ENCODE measurements at places on chromosomes 5 and 9. TPM values are rescaled to one million over a fixed set of nuclear protein-coding genes. Genes with fewer than 3 reads are reported as not detected.

HEMGN gene
- total RNA-seq, result not detected

CDH6 gene
- total RNA-seq, result 0.35 TPM

- H3K27me3 ChIP-seq, result no peaks in the 10 kb centered on the region
- H3K27ac ChIP-seq, result peak overlapping the region; percentile 3
- peak; percentile 12 for DNase-seq
- peaks cover 29% of the 10 kb centered on the region for H3K4me1 ChIP-seq
- H3K36me3 ChIP-seq, result no peaks in the 10 kb centered on the region
These were observed 369.8 kb downstream of the CSNK1G3 start for GRCh38 chr5:123881759-123882244.

GRCh38 chr5:137248527-137248926, 250.6 kb downstream of the SPOCK1 start:
- no peak overlapping the region for H3K27ac ChIP-seq
- no peak overlapping the region for H3K4me3 ChIP-seq
- DNase-seq, result peak; percentile 27
- no peaks in the 10 kb centered on the region for H3K27me3 ChIP-seq

DNA sequence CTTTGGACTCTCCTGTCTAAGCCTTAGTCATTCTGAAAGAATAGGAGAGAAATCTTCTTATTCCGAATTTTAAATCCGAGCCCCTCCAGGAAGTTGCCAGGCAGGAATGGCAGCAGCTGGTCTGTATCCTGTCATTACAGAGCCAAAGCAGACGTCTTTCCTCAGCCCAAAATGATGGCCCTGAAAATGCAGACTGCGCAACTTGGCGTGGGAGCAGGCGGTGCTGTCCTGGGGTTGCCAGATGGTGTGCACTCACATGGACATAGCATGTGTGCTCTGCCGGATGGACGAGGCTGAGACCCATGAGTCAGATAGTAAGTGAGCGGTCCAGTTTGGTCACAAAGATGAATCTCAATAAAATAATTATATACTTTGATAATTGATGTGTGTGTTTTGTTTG, 410.4 kb downstream of the KCTD16 start:
- H3K4me1 ChIP-seq, result peaks cover 21% of the 10 kb centered on the region
- H3K27me3 ChIP-seq, result no peaks in the 10 kb centered on the region
- H3K4me3 ChIP-seq, result no peak overlapping the region

GRCh38 chr9:14250794-14251153, 63.2 kb downstream of the NFIB start:
- H3K4me3 ChIP-seq, result no peak overlapping the region
- no peak for DNase-seq
- peaks cover 18% of the 10 kb centered on the region for H3K4me1 ChIP-seq
- no peaks in the 10 kb centered on the region for H3K36me3 ChIP-seq

DNA sequence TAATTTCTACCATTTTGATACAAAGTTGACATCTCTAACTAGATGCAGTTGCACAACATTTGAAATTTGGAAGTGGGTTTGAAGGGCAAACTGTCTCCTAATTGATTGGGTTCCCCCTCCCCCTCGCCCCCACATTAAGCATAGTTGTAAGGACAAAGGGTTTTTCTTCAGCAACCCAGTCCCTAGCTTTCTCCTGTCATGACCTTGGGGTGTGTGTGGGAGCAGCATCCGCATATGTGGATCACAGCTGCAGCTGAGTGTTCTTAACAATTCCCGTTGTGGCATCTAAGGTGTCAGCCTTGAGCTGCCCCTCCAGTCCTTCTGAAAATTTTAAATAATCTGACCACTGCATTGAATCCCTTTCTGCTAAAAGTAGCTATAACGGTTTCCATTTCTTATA, 141.3 kb upstream of the CDH10 start:
- DNase-seq, result no peak
- H3K4me3 ChIP-seq, result no peak overlapping the region
- no peaks in the 10 kb centered on the region for H3K27me3 ChIP-seq
- no peak overlapping the region for H3K27ac ChIP-seq
- H3K36me3 ChIP-seq, result no peaks in the 10 kb centered on the region
- no peaks in the 10 kb centered on the region for H3K4me1 ChIP-seq

LCN9 gene
- not detected for total RNA-seq

DNA sequence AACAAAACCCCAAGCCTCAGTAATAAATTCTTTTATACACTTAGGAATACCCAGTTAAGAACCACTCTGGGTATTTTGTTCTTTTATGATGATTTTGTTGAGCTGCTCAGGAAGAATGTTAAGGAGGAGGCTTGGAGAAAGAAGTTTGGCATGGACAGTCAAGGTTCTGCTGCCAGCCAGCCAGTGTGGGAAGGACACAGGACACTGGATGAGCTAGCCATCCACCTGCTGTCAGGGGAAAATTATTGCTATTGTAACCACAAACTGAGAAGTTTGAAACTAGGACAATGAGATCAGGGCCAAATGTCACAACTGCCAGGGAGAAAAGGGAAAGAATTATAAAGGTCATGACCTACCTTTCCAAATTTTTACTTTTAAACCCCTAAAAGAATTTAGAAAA, 25.9 kb upstream of the ADAMTSL1 start:
- H3K4me3 ChIP-seq, result no peak overlapping the region
- peaks cover 10% of the 10 kb centered on the region for H3K36me3 ChIP-seq
- peaks cover 49% of the 10 kb centered on the region for H3K4me1 ChIP-seq
- no peaks in the 10 kb centered on the region for H3K27me3 ChIP-seq
- no peak for DNase-seq

AP3B1 gene
- total RNA-seq, result 51.0 TPM

OTULIN gene
- 21.1 TPM for total RNA-seq

CCL27 gene
- total RNA-seq, result 0.54 TPM

SHC3 gene
- 0.99 TPM for total RNA-seq

PCDHGA3 gene
- 2.2 TPM for total RNA-seq

DNA sequence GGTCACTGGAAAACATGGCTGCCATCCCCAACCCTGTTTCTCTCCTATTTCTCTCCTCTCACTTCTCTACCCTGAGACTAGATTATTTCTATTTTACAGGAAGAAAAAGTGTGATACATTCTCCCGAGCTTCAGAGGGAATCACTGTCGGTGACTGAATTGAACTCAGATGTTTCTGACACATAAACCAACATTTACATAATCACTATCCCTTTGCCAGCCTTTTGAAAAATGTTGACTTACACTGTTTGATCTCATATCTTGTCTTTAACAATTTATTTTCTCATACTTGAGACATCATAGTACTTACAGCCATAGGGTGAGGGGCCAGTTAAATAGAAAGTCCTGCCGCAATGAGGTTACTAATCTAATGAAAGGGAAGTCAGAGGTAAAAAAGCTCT, 25.1 kb upstream of the PPP2CA start:
- DNase-seq, result no peak
- no peaks in the 10 kb centered on the region for H3K36me3 ChIP-seq
- no peak overlapping the region for H3K4me3 ChIP-seq
- peaks cover 68% of the 10 kb centered on the region for H3K4me1 ChIP-seq

PDE8B gene
- not detected for total RNA-seq

DNA sequence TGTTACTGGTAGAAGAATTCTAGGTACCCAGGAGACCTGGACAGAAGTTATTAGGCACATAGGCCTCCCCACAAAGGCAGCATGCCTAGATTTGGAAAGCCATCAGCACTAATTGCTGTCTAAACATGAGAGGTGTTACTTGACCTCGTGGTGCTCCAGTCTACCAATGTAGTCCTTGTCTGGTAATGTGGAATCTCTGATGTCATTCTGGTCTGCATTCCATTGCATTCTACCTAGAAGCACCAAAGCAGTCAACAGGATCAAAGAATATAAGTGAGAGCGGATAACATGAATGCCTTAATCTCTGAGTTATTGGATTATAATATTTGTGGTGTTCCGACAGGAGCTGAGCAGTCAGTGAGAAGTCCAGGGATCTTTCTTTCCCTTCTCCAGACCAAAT, 175.2 kb downstream of the PSAT1 start:
- peaks cover 5% of the 10 kb centered on the region for H3K27me3 ChIP-seq
- H3K4me1 ChIP-seq, result peaks cover 20% of the 10 kb centered on the region
- no peaks in the 10 kb centered on the region for H3K36me3 ChIP-seq
- no peak overlapping the region for H3K27ac ChIP-seq

SMIM32 gene
- not detected for total RNA-seq

GRCh38 chr9:131593091-131593820, 47.9 kb downstream of the PRRT1B start:
- H3K36me3 ChIP-seq, result no peaks in the 10 kb centered on the region
- H3K4me1 ChIP-seq, result no peaks in the 10 kb centered on the region
- peaks cover 4% of the 10 kb centered on the region for H3K27me3 ChIP-seq
- DNase-seq, result no peak
- H3K27ac ChIP-seq, result no peak overlapping the region

- H3K36me3 ChIP-seq, result no peaks in the 10 kb centered on the region
- no peaks in the 10 kb centered on the region for H3K4me1 ChIP-seq
- H3K4me3 ChIP-seq, result no peak overlapping the region
- DNase-seq, result no peak
- H3K27me3 ChIP-seq, result no peaks in the 10 kb centered on the region
These were observed 48.5 kb upstream of the ANKRD55 start for GRCh38 chr5:56281489-56282165.

GAS1 gene
- 7.8 TPM for total RNA-seq

CEP72 gene
- total RNA-seq, result 5.0 TPM

NTNG2 gene
- 0.34 TPM for total RNA-seq

GRCh38 chr9:3464033-3464638, 61.7 kb downstream of the RFX3 start:
- no peaks in the 10 kb centered on the region for H3K27me3 ChIP-seq
- DNase-seq, result no peak
- peaks cover 25% of the 10 kb centered on the region for H3K4me1 ChIP-seq
- no peaks in the 10 kb centered on the region for H3K36me3 ChIP-seq

DNA sequence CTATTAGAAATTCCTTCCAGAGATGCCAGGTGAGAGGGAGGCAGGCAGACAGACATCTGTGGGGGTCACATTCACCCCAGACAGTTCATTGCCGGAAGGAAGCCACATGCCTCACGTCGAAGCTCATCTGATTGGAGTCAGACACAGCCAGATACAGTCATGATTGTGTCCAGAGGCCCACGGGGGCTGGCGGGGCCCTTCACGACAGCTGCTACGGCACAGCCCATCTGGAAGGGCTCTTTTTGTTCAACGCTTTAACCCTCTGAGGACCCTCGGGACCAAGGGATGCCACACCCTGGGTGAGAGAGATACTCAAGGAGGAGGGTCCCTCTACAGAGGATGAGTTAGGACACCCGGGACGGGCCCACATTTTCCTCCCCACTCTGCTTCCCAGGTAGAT, 31.9 kb upstream of the GABRP start:
- H3K27me3 ChIP-seq, result peaks cover 22% of the 10 kb centered on the region
- no peak overlapping the region for H3K4me3 ChIP-seq
- H3K36me3 ChIP-seq, result no peaks in the 10 kb centered on the region
- no peaks in the 10 kb centered on the region for H3K4me1 ChIP-seq

CARD6 gene
- total RNA-seq, result 3.3 TPM

- H3K27ac ChIP-seq, result peak overlapping the region; percentile 82
- peak; percentile 63 for DNase-seq
- H3K4me3 ChIP-seq, result peak overlapping the region; percentile 73
- H3K27me3 ChIP-seq, result no peaks in the 10 kb centered on the region
- peaks cover 75% of the 10 kb centered on the region for H3K4me1 ChIP-seq
These were observed 88.0 kb downstream of the NLN start for GRCh38 chr5:65809817-65810531.

- peaks cover 74% of the 10 kb centered on the region for H3K4me1 ChIP-seq
- no peaks in the 10 kb centered on the region for H3K27me3 ChIP-seq
- DNase-seq, result no peak
- H3K36me3 ChIP-seq, result no peaks in the 10 kb centered on the region
- peak overlapping the region; percentile 54 for H3K4me3 ChIP-seq
- peak overlapping the region; percentile 29 for H3K27ac ChIP-seq
These were observed 4.5 kb upstream of the ANGPTL2 start for GRCh38 chr9:127126971-127127370.

DNA sequence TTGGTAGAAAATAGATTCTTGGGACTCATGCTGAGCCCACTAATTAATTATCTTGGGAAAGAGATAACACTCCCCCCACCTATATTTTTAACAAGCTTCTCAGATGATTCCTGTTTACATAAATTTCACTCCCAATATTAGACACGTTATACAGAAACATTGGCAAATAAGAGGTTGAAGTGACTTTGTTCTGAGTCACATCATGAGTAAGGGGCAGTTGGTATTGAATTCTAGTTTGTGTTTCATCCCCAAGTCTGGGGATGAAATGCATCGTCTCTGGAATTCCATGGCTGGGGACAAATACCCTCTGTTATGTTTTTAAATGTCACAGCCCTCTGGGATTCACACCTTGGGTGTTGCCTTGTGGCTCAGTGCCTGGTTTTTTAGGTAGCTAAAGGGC, 41.0 kb downstream of the BASP1 start:
- peak overlapping the region; percentile 50 for H3K4me3 ChIP-seq
- peak overlapping the region; percentile 55 for H3K27ac ChIP-seq
- H3K4me1 ChIP-seq, result peaks cover 83% of the 10 kb centered on the region
- DNase-seq, result peak; percentile 15

DNA sequence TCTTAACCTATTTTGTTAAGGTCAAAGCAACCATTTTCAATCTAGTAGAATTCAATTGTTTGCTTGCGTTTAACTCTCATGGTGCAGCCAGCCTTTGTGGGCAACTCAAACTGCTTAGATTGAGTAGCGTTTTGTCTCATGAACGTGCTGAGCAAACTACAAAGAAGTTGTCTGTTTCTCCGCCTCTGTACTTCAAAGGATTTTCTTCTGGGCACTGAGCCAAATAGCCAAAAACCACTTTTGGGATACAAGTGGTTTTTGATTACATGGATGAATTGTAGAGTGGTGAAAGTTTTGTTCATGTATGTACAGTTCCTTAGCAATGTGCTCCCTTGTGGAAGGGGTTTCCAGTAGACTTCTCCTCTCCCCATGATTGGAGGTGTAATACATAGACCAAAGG, 122.9 kb downstream of the CFAP90 start:
- no peaks in the 10 kb centered on the region for H3K27me3 ChIP-seq
- H3K4me1 ChIP-seq, result no peaks in the 10 kb centered on the region
- H3K36me3 ChIP-seq, result peaks cover 4% of the 10 kb centered on the region
- DNase-seq, result no peak
- H3K4me3 ChIP-seq, result no peak overlapping the region

GRCh38 chr5:56676091-56676768, 139.1 kb upstream of the MAP3K1 start:
- no peak overlapping the region for H3K27ac ChIP-seq
- no peaks in the 10 kb centered on the region for H3K4me1 ChIP-seq
- no peak for DNase-seq
- H3K27me3 ChIP-seq, result peaks cover 24% of the 10 kb centered on the region

DNA sequence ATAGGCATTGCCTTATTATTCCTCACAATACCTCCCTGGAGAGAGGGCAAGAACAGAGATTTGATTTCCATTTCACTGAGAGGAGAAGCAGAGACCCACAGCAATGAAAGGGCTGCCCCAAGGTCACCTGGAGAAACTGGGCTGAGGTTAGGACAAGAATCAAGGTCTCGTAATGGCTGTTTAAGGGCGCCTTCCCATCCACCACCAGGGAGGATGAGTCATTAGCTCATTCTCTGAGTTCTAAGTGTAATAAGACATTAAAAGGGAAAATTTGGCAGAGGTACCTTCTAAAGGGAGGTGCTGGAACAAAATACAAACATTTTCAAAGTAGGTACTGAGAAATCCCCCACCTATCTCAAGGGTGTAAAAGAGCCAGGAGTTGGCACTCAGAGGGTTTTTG, 52.6 kb upstream of the TCERG1 start:
- H3K4me3 ChIP-seq, result no peak overlapping the region
- no peaks in the 10 kb centered on the region for H3K36me3 ChIP-seq
- no peak for DNase-seq
- no peaks in the 10 kb centered on the region for H3K4me1 ChIP-seq

GRCh38 chr5:76514292-76514691, 108.9 kb downstream of the F2RL2 start:
- no peak for DNase-seq
- H3K27me3 ChIP-seq, result peaks cover 12% of the 10 kb centered on the region
- no peaks in the 10 kb centered on the region for H3K36me3 ChIP-seq
- H3K27ac ChIP-seq, result no peak overlapping the region
- H3K4me3 ChIP-seq, result no peak overlapping the region
